ENCODE measurements at places on chromosomes 7 and 10.

DNA sequence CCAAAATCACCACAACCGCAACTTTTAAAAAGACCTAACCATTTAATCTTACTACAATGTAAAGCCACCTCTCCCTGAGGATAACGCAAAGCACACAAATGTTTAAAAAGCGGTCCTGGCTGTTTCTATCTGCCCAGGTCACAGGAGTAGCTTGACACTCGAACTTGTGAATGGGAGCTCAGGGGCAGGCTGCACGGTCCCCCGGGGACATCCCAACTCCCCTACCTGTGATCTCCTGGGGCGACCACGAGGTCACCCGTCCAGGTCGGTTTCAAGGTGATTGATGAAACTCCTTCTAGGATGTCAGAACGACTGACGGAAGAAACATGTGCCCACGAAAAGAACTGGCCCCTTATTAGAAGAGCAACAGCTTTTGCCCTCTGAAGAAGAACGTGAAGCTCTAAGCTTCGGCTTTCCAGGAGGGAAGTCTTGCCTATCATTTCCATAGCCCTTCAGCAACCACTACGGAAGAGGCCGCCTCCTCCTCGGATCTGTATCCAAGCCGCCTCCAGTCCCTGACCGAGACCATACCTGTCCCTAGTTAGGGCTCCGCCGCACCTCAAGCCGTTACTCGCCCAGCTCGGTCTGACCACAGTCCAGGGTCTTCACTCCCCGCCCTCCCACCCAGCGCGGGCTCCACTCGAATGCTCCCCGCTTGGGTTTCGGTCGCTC is 459 bp downstream of the CYCS start:
- peak overlapping the region; percentile 71 for H3K4me3 ChIP-seq
- H3K36me3 ChIP-seq, result peaks cover 3% of the 10 kb centered on the region
- no peaks in the 10 kb centered on the region for H3K4me1 ChIP-seq
- H3K27me3 ChIP-seq, result no peaks in the 10 kb centered on the region

DNA sequence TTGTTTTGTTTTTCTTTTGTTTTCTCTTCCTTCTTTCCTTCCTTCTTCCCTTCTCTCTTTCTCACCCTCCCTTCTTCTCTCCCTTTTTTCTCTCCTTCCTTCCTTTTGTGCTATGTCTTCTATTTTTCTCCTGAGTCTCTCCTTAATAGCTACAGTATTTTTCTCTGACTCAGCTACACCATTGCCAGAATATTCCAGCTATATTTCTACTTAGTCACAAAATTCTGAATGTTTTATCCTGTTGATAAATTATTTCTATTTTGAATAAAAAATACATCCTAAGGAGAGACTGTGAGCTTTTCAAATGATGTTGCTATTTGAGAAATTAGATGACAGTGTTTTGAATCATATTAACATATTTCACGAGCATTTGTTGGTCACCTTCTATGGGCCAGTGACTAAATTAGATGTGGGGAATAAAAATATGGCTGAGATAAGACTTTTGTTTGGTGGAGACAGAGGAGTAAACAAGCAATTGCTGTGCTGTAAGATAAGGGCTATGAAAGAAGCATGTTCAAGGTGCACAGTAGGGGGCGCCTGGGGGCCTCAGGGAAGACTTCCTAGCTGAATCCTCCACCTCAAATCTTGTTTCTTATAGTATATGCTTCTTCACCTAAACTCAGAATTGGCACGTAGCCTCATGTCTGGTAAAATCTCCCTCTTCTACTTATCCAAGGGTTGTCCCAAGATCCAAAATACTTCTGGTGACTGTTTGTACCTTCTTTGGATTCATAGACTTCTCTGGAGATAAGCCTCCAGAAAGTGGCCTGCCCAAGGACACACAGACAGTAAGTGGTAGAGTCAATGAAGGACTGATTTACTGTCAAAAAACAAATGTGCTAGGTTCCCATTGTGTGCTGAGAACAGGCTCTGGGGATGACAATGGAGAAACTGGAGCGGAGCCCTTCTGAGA is 115.5 kb upstream of the CREB5 start:
- no peaks in the 10 kb centered on the region for H3K4me1 ChIP-seq
- H3K4me3 ChIP-seq, result no peak overlapping the region
- no peaks in the 10 kb centered on the region for H3K27me3 ChIP-seq
- H3K27ac ChIP-seq, result no peak overlapping the region
- DNase-seq, result no peak

GRCh38 chr10:1598393-1599153 is 138.8 kb downstream of the ADARB2 start:
- no peaks in the 10 kb centered on the region for H3K4me1 ChIP-seq
- DNase-seq, result no peak
- no peaks in the 10 kb centered on the region for H3K36me3 ChIP-seq

GRCh38 chr10:96832721-96833219 is 672 bp downstream of the LCOR start:
- no peaks in the 10 kb centered on the region for H3K27me3 ChIP-seq
- H3K4me3 ChIP-seq, result peak overlapping the region; percentile 91
- H3K36me3 ChIP-seq, result no peaks in the 10 kb centered on the region

- DNase-seq, result peak; percentile 91
- peak within 1 kb of the TSS; percentile 20 for H3K4me3 ChIP-seq
- H3K36me3 ChIP-seq, result no peaks in the 10 kb centered on the region
- H3K27ac ChIP-seq, result no peak within 1 kb of the TSS
Measured at GRCh38 chr7:100088621-100089457, at the start of gene COPS6. COPS6 (plus strand) TSS chr7:100088969; CDS start chr7:100088991, 22 bp downstream.

DNA sequence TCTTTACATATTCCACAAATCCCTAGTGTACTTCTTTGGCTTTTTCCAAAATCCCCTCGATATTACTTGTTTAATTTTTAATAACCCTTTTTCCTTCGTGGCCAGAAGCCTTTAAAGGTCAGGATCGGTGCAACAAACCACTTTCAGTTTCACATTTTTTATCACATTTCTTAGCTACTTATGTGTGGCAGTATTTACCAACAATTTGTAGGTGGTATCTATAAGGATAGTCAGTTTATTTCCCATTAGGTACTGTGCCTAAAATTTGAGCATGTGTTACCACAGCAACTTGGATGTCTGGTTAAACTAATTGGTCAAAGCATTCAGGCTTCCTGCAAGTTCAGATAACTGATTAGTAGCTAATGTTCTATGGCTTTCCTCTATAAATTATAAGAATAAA is 104.9 kb downstream of the CDK14 start:
- no peaks in the 10 kb centered on the region for H3K36me3 ChIP-seq
- no peak overlapping the region for H3K27ac ChIP-seq
- H3K4me3 ChIP-seq, result no peak overlapping the region
- H3K4me1 ChIP-seq, result no peaks in the 10 kb centered on the region
- H3K27me3 ChIP-seq, result no peaks in the 10 kb centered on the region
- DNase-seq, result no peak

DNA sequence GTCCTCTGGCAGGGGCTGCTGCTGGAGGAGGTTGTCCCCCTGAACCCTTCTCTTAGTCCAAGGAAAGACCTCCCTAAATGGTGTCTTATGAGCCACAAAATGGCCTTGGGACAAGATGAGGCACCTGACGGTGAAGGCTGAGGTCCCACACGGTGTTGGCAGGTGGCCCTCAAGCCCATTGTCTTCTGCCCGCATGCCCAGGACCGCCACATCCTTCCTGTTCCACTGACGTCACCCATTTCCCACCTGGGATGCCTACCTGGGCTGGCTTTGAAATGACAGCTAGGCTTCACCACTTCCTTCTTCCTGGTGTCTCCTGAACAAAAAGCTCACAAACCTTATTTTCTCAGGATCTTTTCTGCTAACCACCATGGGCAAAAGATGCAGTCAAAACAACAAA is 2.1 kb upstream of the DMBT1 start:
- H3K4me1 ChIP-seq, result no peaks in the 10 kb centered on the region
- H3K4me3 ChIP-seq, result no peak overlapping the region
- no peaks in the 10 kb centered on the region for H3K27me3 ChIP-seq
- DNase-seq, result no peak

DNA sequence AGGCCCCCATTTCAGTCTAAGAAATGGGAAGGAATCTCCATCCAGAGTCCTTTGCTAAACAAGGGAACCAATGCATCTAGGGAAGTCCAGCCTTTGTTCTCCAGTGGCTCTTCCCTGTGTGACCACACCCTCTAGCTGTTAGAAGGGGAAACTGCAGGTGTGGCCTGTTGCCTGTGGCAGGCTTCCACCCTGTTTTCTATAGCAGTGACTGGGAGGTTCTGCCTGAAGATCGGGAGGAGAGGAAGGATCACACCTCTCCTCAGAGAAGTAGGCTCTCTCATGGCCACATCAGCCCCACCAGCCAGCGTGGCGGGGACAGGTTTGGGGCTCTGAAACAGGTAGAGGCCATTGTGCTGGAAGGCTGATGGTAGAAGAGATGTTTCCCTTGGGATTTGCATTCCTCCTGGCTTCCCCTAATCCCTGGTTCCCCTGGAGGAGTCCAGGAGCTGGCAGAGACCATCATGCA is 47.7 kb upstream of the TRIM8 start:
- no peak for DNase-seq
- H3K27me3 ChIP-seq, result no peaks in the 10 kb centered on the region
- no peaks in the 10 kb centered on the region for H3K36me3 ChIP-seq
- H3K4me3 ChIP-seq, result no peak overlapping the region

GRCh38 chr7:129845972-129846327 is 106.8 kb downstream of the UBE2H start:
- no peak for DNase-seq
- no peaks in the 10 kb centered on the region for H3K27me3 ChIP-seq
- H3K4me1 ChIP-seq, result peaks cover 10% of the 10 kb centered on the region
- H3K27ac ChIP-seq, result no peak overlapping the region

GRCh38 chr7:150311146-150311545 is 12.0 kb upstream of the LRRC61 start:
- H3K4me1 ChIP-seq, result no peaks in the 10 kb centered on the region
- no peaks in the 10 kb centered on the region for H3K27me3 ChIP-seq
- DNase-seq, result no peak
- H3K36me3 ChIP-seq, result no peaks in the 10 kb centered on the region

DNA sequence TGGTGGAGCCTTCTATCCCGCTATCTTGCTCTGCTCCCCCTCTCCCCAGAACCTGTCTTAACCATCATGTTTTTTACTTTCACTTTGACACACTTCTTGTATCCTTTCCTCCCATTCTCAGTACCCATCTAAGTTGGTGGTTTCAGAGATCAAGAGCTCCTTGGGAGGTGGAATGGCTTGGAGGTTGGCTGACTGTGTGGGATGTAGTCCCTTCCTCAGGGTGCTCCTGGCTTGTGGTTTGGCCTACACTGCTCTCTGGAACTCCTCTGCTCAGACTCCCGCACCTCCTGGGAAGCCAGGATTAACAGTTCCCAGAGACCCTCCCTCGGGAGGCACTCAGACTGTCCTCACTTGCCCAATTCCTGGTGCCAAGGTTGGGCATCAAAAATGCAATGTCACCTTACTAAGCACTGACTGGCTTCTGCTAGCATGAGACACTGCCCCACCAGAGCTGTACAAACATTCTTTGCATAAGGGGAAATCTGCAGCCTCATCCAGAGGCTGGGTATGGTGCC is 93.1 kb upstream of the NAMPT start:
- H3K4me3 ChIP-seq, result no peak overlapping the region
- H3K27ac ChIP-seq, result no peak overlapping the region
- no peaks in the 10 kb centered on the region for H3K27me3 ChIP-seq
- DNase-seq, result no peak
- no peaks in the 10 kb centered on the region for H3K36me3 ChIP-seq
- H3K4me1 ChIP-seq, result no peaks in the 10 kb centered on the region

DNA sequence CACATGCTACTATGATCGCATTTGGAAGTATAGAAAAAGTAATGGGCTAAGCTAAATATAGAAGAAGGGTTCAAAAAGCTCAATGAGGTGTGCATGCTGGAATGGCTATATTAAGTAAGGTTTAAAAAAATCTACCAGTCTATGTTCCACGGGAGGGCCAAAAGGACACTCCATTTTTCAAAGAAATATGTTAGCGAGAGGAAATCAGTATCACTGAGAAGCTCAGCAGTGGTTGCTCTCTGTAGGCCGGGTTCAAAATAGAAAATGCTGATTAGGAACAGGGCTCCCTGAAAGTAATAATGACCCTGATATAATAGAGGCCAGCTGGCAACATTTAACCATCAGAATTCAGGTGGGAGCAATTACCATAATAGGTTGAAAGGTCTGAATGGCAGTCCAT is 224.5 kb upstream of the SEMA3E start:
- H3K36me3 ChIP-seq, result no peaks in the 10 kb centered on the region
- DNase-seq, result no peak
- H3K4me1 ChIP-seq, result no peaks in the 10 kb centered on the region
- H3K27me3 ChIP-seq, result no peaks in the 10 kb centered on the region
- H3K27ac ChIP-seq, result no peak overlapping the region

Measured in aorta (tissue), 5 donors.